Inflammatory macrophage treated with lipopolysaccharide for 4 hours (primary cell): ENCODE measurements at places on chromosomes 4 and X.

DNA sequence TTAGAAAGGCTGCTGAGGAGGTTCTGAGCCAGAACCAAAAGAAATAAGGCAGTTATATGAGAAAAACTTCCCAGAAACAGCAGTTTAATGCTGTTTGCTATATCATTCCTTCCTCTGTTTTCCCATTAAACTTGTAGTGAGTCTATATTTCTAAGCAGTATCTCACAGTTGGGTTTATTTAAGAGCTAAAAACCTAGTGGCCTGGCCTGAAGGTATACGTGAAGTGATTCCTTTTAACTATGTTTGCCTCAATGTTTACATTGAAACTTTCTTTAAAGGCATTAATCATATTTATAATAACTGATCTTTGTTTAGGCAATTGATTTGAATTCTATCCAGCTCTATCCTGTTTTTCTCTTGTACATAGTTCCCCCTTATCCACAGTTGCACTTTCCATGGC lies 19.1 kb upstream of the RAP1GDS1 start:
- no peak for DNase-seq

GRCh38 chr4:148814030-148814429 lies 371.8 kb upstream of the NR3C2 start:
- no peak for DNase-seq

DNA sequence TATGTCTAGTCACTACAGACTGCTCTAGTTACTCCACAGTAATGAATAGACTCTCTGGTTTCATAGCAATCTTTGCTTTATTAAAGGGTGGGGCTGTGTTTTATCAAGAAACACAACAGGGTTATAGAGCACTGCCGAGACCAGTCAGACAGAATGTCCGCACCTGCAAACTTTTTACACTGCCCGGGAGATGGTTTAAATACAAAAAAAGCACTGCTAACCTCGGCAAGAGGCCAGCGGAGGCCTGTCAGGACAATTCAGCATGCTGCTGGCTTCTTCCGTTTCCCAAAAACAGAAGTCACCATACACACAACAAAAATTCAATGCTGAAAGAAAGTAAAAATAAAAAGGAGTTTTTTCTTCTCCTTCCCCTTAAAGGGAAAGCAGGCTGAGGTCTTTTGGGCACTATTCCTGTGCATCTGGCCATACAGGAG lies 67.4 kb downstream of the IRF2 start:
- peak; percentile 56 for DNase-seq

- no peak for DNase-seq
Observed at GRCh38 chr4:40525752-40526598, 103.7 kb downstream of the RBM47 start.

DNA sequence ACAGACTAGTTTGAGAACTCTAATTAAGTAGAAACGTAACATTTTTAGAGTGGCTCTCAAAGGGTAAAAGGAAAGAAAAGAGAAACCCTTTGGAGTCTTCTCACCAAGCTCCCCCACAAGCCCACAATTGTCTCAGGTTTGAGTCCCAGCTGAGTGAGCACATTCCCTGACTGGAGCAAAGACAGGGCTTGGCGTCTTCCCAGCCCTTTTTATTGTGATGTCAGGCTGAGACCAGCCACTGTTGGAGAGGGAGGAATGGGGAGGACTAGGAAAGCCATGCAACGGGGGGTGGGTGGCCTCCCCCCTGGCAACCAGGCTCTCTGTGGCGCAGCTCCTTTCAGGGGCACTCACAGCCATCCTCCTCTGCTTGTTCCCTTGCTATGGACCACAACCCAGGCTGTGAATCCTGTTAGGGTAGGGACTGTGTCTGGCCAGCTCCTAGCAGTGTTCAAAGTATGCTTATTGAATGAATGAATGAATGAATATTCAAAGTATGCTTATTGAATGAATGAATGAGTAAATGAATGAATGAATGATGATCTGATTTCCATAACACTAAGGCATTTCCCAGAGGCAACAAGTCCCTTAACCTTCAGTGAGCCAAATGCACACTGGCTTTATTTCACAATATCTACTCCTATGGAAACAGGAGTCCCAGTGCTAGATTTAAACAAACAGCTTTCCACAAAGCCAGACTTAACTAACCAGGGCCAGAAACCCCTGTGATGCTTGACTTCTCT lies 413.3 kb downstream of the MID1IP1 start:
- no peak for DNase-seq

DNA sequence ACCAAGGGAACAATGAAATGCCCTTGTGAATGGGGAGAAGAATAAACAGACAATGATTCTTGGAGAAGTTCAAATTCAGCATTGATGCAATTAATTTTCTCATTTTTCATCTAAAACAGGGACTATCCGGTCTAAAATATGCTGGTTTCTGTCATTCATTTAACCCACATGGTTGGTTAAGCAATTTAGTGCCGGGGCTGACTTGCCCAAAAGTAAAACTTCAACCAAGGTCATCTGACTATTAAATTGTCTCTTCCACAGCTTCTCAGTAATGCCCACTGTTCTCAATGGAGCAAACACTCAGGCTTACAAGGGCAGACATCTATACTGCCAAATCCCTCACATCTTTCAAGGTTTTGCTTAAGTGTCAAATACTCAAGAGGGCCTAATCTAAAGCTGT lies 51.3 kb downstream of the ANXA10 start:
- DNase-seq: no peak

- DNase-seq: peak; percentile 33
Observed at GRCh38 chr4:47525154-47525819, 40.2 kb downstream of the ATP10D start.

GRCh38 chr4:153427363-153428071 lies 38.6 kb upstream of the TMEM131L start:
- DNase-seq: no peak

DNA sequence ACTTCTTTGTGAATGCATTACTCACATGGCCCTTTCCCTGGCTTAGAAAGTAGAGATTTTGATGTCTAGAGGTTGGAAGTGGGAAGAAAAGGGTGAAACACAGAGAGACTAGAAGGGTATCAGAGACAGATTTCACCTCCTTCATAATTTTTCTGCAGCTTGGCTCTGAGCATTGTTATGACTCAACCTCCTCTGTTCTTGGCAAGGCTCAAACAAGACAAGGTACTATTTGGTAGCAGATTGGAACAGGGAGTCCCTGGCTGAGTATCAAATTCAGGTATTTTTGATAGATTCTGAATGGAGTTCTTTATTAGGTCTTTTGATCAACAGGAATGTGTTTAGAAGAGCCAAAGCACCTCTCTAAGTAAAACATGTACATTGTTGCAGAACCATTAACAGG lies 146.3 kb upstream of the CHRDL1 start:
- DNase-seq: no peak

- DNase-seq: no peak
Observed at GRCh38 chr4:27020203-27020602, 159.6 kb downstream of the STIM2 start.

GRCh38 chr4:154019811-154020210 lies 230.9 kb upstream of the SFRP2 start:
- no peak for DNase-seq

DNA sequence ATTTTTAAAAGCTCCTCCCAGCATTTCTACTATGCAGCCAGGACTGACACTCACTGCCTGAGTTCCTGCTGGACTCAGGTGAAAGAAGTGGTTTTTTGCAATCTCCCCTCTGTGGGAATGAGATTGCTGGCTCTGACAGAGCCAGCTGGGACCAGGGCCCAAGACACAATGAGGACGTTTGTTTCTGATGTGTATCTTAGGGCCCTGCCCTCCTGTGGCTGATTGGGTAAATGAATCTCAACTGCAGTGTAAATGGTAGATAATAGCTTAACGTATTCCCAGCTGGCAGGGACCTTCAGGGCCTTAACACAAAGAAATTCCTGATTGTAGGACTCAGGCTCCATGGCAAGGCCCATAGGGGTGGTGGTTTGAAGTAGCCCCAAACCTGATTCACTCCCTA lies 85.8 kb upstream of the PRPS1 start:
- no peak for DNase-seq

- no peak for DNase-seq
Observed at GRCh38 chrX:51847463-51847862, 46.0 kb upstream of the MAGED1 start.

- peak; percentile 80 for DNase-seq
Observed at GRCh38 chr4:82031376-82031927, 342.3 kb downstream of the HNRNPD start.

DNA sequence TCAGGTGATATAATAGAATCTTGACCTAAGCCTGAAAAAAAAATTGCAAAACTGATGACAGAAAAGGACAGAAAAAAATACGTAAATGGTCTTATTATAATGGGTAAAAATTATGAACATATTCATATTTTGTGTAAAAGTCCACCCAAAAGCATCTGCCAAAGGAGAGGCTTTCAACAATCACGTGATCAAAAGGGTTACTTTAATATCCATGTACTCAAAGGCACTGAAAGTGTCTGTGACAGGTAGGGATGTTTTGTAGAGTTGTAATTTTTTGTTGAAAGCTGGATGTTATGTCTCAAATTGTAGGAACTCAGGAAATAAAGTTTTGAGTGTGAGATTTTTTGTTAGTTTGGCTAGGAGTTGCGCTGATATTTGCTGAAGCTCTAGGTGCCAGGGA lies 144.8 kb upstream of the GALNTL6 start:
- DNase-seq: no peak

DNA sequence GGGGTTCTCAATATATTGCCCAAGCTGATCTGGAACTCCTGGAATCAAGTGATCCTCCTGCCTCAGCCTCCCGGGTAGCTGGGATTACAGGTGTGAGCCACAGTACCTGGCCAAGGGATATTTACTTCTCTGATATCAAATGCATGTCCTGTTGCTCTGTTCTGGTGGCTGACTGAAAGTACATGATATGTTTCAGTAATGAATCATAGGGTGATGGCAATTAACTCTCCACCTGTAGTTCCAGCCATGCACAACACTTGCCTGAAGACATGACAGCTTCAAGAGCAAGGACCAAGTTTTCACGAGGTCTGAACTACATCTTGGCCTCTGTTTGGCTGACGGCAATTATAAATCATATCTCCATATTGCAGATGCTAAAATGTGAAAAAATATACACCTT lies 9.1 kb downstream of the ZCCHC4 start:
- DNase-seq: no peak

GRCh38 chrX:153728095-153728494 lies 3.4 kb downstream of the ABCD1 start:
- peak; percentile 4 for DNase-seq

DNA sequence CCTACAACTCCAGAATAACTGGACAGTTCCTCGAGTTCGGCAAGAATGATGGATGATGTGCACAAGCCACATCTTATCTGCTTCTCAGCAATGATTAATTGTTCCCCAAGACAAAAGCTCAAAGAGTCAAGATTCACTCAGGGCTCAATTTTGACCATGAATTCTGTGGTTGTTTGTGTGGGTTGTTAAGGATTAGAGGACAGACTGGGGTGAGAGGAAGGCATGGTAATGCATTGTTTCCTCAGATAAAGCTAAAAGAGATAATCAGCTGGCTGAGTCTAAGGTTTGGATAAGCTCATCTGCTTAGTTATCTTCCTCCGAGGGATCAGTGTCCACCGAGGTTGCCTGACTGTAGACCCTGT lies 161.0 kb downstream of the CPEB2 start:
- DNase-seq: no peak

- DNase-seq: no peak
Observed at GRCh38 chrX:47191331-47191730, 2.3 kb upstream of the UBA1 start.

DNA sequence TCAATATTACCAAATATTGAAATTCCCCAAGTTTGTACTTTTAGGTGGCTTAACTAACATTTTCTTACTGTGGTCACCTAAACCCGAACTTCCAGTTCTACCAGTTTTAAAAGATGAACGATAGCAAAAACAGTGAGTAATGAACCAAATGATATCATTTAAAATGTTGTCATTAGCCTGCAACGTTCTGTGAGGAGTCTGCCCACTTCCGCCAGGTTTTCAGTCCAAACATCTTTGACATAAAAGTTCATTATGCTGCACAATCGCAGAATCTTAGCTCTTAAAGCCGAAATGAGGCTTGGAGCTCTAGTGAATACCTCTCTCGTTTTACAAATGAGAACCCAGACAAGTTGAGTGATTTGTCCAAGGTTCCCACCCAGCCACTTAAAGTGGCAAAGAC lies 762 bp downstream of the PIGA start:
- peak; percentile 56 for DNase-seq

DNA sequence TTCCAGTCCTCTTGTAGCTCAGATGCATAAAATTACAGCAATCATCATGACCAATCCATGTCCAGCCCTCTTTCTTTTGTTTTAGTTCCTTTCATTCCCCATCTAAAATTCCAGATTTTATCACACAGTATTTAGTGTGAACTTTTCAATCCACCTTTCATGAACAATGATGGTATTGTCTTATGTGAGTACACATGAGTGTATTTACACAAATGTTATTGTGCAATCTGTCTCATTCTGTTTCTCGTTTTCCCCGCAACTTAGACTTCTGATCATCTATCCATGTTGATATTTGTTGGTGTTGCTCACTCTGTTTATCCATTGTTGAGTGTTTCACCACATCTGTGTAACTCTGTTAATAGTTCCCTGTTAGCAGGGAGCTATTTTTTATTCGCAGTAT lies 9.4 kb upstream of the RASGEF1B start:
- peak; percentile 14 for DNase-seq

DNA sequence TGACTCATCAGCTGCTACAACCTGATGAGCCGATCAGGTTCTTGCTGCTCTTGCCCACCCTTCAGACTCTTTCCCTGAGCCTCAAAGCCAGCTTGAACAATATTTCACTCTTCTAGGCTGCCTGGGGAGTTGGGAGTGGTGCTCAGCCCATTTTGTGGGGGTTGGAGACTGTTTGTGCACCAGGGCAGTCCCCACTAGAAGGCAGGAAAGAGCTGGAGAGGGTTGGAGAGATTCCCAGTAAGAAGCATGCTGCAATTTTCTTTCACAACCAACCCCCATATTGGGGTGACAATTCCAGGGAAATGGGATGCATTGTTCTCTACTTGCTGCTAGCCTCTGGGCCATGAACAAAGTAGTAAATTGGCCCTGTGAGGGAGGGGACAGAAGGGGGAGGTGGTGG lies 44.1 kb downstream of the SLC16A2 start:
- DNase-seq: no peak

DNA sequence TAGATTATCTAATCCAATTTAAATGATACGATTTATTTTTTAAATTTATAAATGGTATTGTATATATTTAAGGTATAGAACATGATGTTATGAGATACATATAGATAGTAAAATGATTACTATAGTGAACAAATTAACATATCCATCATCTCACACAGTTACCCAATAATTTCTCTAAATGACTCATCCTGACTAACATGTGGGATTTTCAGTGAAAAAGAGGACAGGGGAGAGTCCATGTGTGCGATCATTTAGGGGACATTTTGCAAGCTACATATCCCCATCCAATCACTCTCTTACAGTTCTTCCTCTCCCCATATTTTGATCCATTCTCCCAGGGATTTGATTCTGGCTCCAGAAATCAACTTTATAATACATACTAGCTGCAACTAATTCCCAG lies 88.2 kb downstream of the ABCB7 start:
- DNase-seq: peak; percentile 5
